Activated naive CD4-positive, alpha-beta T cell (primary cell): ENCODE measurements at places on chromosomes 11 and 22.
A peak's percentile ranks its signal among the peaks of the same experiment; 100 is the strongest.

DNA sequence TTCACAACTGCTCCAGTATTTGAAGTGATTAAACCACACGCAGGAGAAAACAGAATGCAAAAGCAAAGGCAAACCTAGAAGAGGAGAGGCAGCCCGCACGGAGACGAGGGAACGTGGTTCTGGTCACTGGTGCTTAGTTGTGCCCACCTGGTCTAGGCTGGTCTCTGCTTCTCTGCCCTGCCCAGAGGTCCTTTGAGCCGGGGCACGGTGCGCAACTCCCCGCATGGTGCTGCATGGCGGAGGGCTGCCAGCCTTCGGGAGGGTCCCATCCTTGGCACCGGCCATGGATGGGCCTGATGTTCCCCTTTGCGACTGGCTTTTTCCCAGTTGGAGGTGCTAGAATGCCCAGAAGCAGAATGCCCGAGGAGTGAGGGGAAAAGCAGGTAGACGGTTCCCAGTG is 46.1 kb downstream of the KCNC1 start:
- DNase-seq = no peak

DNA sequence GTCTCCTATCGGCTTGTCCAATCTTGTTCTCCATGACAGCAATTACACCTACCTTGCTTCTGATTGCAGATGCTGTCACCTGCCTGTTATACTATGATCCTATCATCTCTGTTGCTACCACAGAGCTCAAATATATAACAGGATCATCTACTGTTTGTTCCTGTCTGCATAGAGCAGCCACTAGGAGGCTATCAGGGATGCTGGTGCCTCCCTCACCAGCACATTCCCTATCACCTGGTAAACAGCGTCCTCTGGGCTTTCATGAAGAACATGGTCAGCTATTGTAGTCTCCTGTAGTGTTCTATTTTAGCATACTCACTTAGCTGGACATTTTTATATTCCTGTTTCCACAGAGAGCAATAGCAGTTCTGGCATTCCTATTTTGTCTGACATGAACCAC is 87.8 kb upstream of the FAT3 start:
- no peak for DNase-seq

GRCh38 chr11:7307836-7308235 is 56.1 kb downstream of the SYT9 start:
- no peak for DNase-seq

GRCh38 chr11:11425806-11426205 is 72.8 kb upstream of the CSNK2A3 start:
- DNase-seq = no peak

GRCh38 chr11:2186669-2187279 is 15.2 kb upstream of the TH start:
- DNase-seq = peak; percentile 15

- no peak for DNase-seq
Measured at GRCh38 chr22:38068641-38069371, 11.6 kb downstream of the PICK1 start.

GRCh38 chr11:44389963-44390605 is 80.1 kb upstream of the ALX4 start:
- DNase-seq = no peak

DNA sequence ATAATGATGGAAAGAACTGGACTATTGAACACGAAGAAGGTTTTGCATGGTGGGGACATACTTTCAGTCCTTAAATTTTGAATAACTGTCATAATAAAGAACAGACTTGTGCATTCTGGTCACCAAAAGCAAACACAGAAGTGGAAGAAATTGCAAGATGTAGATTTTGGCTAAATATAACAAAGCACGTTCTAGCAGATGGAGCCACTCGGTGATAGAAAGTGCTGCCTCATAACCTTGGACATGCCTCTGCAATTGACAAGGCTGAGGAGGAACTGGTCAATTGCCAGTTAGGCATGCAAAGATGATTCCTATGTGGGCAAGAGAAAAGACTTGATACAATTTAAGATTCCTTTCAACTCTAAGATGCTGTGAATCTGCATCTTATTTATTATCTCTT is 244.1 kb upstream of the ZC3H12C start:
- DNase-seq = no peak

DNA sequence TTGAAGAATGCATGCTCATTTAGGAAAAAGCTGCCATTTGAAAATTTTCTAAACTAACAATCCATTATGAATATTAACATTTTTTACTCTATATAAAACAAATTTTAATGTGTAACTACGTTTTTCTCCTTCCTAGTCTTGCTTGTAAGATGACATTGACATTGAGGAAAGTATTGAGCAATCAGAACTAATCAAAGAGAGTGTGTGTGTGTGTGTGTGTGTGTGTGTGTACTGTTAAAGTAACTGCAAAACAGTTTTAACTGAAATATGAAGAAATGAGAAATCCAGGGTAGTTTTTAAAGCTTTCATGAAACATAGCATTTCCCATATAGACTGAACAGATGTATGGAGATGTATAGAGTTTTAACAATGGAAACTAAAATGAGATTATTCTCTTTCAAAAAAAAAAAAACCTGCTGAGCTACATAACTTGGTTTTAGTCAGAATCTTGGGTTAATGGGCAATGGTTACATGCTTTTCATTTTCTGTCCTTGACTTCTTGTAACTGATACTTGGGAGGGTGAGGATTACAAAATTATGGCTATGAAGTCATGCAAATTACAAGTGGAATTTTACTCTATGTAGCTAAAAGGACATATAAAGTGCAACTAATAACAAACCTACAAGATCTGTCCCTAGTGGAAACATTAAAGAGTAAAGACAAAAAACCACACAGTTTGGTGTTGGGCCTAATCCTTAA is 2.0 kb downstream of the PDGFD start:
- no peak for DNase-seq

DNA sequence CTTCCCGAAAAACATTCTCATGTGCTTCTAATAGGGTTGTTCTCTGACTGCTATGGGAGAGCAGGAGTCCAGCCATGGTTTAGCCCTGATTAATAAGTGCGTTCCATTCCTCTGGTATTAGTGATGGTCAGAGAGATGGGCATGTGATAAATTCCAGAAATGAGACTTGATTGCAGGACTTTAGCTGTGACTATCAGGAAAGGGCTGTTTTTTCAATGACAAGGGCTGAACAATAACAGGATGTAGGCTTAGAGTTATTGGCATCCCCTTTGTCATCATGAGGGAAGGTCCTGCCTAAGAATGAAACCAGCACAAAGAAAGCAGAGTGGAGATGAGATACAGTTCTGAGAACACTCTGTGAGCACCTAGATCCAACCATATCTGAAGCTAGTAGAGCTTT is 494.6 kb downstream of the MIAT start:
- DNase-seq = no peak

GRCh38 chr11:125901872-125902271 is 1.1 kb downstream of the PUS3 start:
- no peak for DNase-seq

- DNase-seq = no peak
Measured at GRCh38 chr11:67689178-67689577, 14.8 kb upstream of the ALDH3B2 start.

DNA sequence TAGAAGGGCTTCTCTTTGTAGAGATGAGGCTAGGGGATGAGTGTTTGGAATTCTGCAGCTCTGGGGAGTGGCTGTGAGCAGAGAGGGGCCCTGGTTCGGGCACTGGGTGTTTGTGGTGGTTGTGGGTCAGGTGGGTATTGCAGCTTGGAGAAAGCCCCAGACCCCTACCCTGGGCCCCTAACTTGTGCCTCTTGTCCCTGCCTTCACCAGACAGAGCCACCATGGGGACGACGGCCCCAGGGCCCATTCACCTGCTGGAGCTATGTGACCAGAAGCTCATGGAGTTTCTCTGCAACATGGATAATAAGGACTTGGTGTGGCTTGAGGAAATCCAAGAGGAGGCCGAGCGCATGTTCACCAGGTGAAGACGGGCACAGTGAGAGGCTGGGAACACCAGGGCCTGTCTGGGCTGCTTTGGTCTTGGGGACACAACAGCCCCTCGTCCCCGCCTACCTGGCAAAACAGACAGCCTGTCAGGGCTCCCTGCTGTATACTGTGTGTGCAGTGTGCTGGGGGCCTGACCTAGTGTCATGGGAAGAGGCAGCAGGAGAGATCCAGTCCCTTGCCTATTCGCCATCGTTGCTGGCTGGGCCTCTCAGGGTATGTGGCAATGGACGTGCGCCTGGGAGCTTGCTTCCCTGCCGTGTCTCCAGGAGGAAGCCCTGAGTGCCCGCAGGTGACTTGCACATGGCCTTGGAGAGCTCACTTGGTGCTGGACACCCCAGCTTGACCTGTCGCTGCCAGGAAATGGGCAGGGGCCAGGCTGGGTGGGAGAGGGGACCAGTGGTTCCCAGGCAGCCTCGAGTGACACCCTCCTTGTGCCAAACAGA is 4.3 kb downstream of the INCENP start:
- DNase-seq = no peak

- DNase-seq = no peak
Measured at GRCh38 chr11:36427876-36428275, 82.2 kb downstream of the TRAF6 start.

DNA sequence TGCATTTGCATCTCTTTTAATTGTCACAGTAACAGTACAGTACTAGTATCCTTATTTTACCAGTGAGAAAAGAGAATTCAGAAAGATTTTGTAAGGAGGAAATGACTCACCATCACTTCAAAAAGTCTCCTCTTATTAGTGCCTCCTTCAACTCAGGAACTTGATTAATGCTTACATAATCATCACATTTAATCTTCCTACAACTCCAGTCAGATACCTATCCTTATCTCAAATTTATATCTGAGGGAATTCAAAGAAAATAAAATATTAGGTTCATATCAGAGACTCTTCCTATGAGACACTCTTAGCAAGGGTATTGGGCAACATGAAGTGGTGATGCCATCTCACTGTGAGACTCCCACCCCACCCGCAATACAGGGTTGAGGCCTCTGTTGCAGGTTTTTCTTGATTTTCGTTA is 26.1 kb upstream of the CTSC start:
- no peak for DNase-seq

- DNase-seq = no peak
Measured at GRCh38 chr22:47888817-47889216, 1126.4 kb downstream of the TBC1D22A start.

- no peak for DNase-seq
Measured at GRCh38 chr22:50626850-50627641, 906 bp downstream of the ARSA start.

DNA sequence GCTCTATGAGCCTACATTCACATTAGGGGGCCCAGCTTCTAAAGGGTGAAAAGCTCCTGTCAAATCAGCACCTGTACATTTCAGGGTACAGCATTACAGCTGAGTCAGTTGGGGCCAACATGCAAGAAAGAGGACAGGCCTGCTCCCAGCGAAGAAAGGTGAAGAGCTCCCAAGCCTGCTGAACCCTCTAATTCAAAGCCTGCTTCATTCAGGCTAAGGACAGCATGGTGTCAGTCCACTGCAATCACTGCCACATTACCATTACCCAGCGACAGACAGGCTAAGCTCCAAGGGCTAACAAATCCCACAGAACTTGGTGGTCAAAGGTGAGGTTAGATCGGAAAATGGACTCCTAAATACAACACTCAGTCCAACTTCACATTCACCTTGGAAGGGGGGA is 65.4 kb upstream of the CHRM4 start:
- no peak for DNase-seq

- DNase-seq = no peak
Measured at GRCh38 chr11:116072133-116072532, 567.9 kb upstream of the CADM1 start.

GRCh38 chr11:69422645-69423044 is 58.8 kb upstream of the LINC01488 start:
- DNase-seq = no peak

- no peak for DNase-seq
Measured at GRCh38 chr11:11971906-11972547, 36.4 kb downstream of the DKK3 start.

DNA sequence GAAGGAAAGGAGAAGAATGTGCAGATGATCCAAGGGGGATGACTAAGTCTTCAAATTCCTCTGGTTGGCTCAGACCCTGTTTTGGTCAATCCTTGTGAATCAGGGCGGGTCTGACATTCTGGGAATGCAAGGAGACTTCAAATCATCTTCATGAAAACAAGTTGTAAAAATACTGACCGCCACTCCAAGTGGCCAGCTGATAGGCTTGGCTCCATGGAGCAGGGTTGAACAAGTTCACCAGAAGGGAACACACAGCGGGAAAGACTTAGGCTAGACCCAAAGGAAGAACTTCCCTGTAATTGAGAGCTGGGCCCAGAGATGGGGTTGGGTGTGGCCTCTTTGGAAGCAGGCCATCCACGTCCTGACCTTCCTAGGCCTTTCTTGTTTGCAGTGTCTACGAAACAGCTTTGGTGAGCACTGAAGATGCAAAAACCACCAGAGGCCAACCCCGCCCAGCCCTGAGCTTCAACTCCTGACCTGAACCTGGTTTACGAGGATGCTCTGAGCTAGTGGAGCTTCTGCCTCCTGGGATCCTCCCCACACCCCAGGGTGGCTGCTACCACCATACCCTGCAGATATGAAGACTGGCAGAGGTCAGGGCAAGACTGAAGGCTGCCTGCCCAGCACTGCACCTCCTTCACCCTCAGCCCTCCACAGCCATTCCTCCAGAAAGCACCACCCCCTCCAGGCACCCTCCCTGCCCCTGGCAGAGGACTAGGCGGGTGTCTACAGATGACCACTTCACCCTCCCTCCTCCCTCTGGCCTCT is 26.1 kb downstream of the GDPD5 start:
- DNase-seq = no peak

GRCh38 chr11:79960461-79960860 is 519.6 kb upstream of the TENM4 start:
- no peak for DNase-seq

- DNase-seq = no peak
Measured at GRCh38 chr11:3021125-3021524, 29.0 kb upstream of the NAP1L4 start.

DNA sequence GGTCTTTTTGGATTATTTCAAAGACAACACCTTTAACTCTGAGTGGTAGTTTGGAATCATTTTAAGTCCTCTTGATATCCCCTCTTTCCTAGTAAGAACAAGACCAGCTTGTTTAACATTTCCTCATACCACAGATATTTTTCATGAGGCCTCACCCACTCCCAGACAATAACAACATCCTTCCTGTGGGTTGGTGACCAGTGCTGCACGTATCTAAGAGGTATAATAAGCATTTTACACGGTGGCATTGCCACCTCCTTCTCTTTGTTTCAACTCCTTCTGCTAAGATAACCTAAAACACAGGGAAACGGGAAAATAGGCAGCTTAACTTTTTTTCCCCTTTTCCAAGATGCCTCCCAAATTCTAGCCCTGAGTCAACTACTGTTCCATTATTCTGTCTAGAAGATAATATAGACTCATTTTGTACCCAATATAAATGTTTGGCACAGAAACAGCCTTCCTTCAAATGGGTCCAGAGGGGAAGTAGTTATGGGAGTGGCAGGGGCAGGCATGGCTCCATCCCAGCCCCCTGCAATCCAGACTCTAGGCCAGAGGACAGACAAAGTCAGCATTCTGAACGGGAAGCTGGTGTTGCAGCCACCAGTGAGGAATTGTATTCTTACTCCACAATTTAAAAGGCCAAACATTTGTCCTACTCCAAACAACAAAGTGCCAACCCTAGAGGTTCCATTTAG is 28.5 kb downstream of the MAML2 start:
- no peak for DNase-seq

DNA sequence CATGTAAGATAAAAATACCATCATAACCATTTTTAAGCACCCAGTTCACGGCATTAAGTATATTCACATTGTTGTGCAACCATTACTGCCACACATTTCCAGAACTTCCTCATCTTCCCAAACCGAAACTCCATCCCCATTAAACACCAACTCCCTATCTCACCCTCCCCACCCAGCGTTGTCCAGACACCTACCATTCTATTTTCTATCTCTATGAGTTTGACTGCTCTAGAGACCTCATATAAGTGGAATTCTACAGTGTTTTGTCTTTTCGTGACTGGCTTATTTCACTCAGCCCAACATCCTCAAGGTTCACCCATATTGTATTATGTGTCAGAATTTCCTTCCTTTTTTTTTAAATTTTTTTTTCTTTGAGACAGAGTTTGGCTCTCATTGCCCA is 45.2 kb downstream of the PPFIA1 start:
- DNase-seq = no peak
